Neural crest cell (in vitro differentiated cells): ENCODE measurements at places on chromosomes 12 and 14. TPM values are rescaled to one million over a fixed set of nuclear protein-coding genes. Genes with fewer than 3 reads are reported as not detected.

- DNase-seq = no peak
Observed at GRCh38 chr12:58301038-58301729, 359.8 kb downstream of the ATP23 start.

- DNase-seq = no peak
Observed at GRCh38 chr14:90093942-90094595, 32.3 kb downstream of the KCNK13 start.

GRCh38 chr12:87728931-87729593, 300.1 kb downstream of the C12orf50 start:
- no peak for DNase-seq

The PGF gene
- 2.9 and 3.9 TPM in 2 replicates for total RNA-seq

The CEBPE gene
- total RNA-seq = not detected in 2 replicates

The KLRB1 gene
- not detected in 2 replicates for total RNA-seq

The RHOJ gene
- total RNA-seq = 28.0 and 34.6 TPM in 2 replicates
